ENCODE measurements at places on chromosomes 3 and 15.

GRCh38 chr3:156497326-156497725 is 57.6 kb downstream of the SSR3 start:
- DNase-seq: no peak

DNA sequence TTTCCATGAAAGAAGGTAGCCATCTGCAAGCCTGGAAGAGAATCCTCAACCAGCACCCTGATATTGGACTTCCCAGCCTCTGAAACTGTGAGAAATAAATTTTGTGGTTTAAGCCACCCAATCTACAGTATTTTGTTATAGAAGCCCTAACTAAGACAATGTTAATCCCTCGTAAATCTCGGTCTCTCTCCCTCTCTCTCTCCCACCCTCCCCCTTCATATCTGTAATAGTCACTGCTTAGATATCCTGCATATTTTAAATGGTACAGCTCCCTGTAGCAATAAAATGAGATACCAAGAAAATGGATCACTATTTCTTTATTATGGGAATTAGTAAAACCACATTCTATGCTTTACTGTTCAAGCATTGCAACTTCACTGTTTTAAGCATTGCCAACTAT is 21.0 kb upstream of the FAM174B start:
- DNase-seq: no peak

- peak; percentile 11 for DNase-seq
Observed at GRCh38 chr15:58650102-58650501, 99.4 kb downstream of the ADAM10 start.

- DNase-seq: no peak
Observed at GRCh38 chr3:79767905-79768267, at the start of gene ROBO1. Gene ROBO1 (minus strand): TSS chr3:79767998.

DNA sequence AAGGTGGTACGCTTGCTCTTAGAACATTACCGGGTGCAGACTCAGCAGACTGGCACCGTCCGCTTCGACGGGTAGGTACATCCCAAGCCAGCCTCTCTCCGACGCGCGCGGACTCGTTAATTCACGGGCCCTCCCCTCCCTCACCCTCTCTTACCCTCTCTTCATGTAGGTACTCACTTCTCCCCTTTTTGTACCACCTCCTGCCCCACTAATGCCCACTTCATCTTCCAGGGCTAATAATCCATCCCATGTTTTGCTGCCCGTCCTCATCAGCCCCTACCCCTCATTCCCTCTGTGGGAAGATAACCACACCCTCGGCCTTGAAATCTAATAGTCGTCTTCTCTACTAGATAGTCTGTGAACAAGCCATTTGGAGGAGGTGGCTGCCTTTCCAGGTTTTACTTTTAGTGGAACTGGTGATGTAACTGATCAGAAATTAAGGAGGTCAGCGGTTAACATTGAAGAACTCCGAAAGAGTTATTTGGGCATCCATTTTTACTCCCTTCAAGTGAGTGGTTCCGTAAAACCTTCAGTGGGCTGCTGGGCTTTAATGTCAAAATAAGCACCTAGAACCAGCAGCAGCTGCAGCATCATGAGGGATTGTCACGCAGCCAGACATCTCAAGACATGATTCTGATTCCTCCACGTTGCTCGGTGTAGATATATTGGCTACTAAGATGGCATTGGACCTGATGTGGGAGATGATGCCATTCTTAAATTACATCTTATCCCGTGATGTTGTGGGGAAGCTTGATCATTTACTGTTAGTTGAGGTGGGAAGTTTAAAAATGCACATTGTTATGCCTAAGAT is 1.3 kb downstream of the FEM1B start:
- no peak for DNase-seq

DNA sequence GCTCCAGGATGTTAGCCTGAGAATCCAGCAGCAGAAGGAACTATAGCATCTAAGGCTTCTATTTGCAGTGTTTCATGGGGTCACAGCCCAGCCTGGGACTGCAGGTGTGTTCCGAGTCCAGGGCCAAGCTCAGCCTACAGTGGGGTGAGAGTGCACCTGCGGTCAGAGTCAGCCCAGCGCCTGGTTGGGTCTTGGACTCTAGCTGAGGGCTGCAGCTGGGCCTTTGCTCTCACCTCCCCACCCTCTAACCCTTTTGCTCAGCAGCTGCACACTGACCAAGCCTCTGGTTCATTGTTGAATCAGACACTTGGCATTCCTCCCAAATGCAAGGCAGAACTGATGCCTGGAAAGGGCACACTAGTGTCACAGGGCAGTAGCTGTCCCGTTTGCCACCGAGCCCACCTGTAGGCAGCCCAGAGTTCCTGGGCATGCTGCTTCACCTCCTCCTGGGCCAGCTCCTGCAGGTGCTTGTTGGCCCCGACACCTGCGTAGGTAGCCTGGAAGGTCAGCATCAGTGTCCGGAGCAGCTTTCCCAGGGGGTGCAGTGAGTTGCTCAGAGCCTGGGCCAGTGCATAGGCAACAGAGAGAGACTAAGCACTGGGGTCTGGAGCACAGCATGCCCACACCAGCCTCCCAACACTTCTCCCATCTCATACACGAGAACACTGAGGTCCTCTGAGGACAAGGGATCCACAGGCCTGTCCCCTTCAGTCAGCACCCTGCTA is 17.5 kb downstream of the ALS2CL start:
- no peak for DNase-seq

DNA sequence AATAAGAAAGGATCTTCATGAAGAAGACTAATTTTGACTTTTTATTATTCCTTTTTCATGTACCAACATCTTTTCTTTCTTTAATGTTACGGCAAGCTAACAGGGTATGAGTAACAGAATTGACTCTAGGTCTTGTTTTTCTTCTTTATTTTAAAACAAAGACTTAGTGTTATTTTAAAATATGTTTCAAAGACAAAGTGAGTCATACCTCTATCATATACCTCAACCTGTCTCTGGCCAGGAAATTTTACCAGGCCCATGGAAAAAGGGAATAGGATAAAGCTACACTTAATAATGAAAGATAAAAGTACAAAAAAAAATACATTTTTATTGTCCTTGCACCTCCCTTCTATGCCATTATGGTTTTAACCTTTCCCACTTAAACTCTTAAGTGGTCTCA is 57.4 kb downstream of the ZNF148 start:
- no peak for DNase-seq

- DNase-seq: no peak
Observed at GRCh38 chr3:150469931-150470740, 62.0 kb downstream of the TSC22D2 start.

DNA sequence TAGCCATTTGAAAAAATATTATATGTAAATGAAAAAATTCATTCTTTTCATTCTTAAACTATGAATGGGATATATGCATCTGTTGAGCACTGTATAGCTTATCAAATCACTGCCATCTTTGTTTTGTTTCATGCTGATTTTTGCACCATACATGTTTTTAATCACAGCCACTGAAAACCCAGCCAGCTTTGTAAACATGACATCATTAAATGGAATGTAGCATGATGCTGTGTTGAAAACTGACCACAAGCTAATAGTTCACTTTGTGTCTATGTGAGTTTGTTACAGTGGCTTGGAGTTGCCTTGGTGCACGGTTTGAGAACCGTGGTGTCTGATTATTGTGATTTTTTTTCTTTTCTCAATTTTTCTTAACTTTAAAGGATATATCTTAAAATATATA is 75.7 kb downstream of the GMPS start:
- no peak for DNase-seq

DNA sequence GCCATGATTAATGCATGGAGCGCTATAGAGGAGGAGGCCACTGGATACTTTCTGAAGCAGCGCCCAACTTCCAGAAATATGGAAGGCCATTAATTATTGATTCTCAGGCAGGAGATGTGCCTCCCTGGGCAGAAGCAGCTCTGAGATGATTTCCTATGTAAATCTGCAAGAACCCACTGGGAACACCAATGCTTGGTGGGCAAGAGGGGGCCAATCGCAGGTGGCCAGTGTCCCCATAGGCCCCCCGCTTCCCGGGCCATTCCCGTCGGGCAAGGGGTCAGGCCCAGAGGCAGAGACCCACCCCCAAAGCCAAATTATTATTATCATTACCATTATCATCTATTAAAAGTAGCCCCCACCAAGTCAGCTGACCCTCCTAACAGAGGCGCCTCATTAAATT is 288.0 kb upstream of the TLE3 start:
- DNase-seq: no peak

DNA sequence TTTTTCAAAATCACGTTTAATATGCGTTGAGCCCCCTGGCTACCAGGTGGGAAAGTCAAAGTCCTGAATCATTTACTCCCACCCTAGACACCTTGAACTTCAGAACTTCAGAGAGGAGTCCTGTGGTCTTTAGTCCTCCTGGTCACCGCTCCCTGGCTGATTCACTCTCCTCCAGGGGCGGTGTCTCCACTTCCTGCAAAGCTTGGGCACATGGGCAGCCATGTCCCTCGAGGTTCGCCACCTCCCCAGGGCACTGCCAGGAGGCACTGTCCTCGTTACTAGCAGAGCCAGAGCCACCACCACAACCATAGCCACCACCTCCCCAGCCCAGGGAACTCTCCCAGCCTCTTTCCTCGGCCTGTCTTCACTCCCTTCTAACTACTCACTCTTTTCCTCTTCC is 31.0 kb downstream of the LOXL1 start:
- DNase-seq: no peak

GRCh38 chr3:87503900-87504498 is 227.6 kb upstream of the POU1F1 start:
- DNase-seq: no peak

GRCh38 chr3:182683453-182683852 is 109.9 kb upstream of the ATP11B start:
- DNase-seq: peak; percentile 64

- no peak for DNase-seq
Observed at GRCh38 chr3:44186111-44186672, 55.5 kb upstream of the TOPAZ1 start.

GRCh38 chr15:48178648-48178931 is 495 bp upstream of the MYEF2 start:
- DNase-seq: no peak

GRCh38 chr3:52299879-52300611 is 12.4 kb downstream of the GLYCTK start:
- no peak for DNase-seq

DNA sequence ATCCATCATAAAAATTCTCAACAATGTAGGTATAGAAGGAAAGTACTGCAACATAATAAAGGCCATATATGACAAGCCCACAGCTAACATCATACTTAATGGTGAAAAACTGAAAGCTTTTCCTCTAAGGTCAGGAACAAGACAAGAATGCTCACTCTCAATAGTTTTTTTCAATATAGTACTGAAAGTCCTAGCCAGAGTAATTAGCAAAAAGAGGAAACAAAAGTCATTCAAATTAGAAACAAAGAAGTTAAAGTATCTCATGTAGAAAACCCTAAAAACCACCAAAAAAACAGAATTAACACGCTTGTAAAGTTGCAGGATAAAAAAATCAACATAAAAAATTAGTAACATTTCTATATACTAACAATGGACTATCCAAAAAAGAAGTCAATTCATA is 61.8 kb downstream of the MYH15 start:
- DNase-seq: no peak

DNA sequence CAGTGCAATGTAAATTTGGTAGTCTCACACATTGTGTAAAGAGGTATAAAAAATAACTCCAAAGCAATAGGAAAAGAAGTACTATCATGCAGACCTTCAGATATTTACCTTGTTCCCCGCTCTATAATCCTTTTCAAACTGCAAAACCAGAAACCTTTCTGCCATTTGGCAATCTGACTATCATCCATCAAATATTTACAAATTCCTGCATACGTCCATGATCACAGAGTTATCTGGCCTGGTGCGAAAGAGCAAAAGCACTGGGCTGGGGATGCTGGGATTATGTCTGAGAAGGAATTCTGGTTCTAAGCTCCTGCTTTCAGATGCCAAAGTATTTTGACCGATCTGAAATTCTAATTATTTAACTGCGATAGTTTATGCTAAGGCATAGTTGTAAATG is 143.1 kb downstream of the RORA start:
- no peak for DNase-seq

DNA sequence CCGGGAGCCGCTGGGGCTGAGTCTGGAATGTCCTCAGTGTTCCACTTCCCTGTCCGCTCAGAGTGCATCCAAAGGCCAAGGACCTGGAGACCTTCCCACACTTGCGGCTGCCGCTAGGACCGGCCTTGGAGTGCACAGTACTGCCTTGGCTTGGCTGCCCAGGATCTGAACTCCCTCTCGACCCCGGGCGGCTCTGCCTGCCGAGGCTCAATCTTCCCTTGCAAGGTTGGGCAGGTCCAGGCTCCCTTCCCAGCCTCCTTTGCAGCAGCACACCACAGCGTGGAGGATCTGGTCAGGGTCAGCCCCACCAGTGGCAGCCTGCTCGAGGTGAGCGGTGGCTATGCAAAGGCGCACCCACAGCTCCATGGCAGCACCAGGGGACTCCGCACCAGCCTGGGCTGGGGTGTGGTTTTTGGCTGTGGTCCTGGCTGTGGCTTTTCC is 69.2 kb downstream of the PLXNA1 start:
- DNase-seq: no peak

- no peak for DNase-seq
Observed at GRCh38 chr3:134965865-134966481, 170.9 kb downstream of the EPHB1 start.

DNA sequence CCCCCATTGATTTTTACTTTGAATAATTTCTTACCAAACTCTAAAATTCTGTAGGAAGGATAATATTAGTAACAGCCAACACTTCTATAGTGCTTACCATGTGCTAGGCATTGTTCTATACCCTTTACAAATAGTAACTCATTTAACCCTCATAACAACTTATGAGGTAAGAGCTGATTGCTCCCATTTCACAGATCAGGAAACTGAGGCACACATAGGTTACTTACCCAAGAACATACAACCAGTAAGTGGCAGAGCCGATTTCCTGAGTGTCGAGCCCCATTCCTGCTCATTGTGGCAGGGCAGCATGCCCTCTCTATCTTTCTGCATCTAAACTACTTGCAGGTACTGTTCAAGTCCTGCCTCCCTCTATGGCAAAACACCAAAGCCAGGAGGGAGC is 9.0 kb downstream of the CCDC32 start:
- no peak for DNase-seq

Measured in CD4-positive, alpha-beta T cell treated with Interferon alpha-2 for 1 hour (primary cell).